ENCODE measurements at places on chromosomes 6 and 20.

DNA sequence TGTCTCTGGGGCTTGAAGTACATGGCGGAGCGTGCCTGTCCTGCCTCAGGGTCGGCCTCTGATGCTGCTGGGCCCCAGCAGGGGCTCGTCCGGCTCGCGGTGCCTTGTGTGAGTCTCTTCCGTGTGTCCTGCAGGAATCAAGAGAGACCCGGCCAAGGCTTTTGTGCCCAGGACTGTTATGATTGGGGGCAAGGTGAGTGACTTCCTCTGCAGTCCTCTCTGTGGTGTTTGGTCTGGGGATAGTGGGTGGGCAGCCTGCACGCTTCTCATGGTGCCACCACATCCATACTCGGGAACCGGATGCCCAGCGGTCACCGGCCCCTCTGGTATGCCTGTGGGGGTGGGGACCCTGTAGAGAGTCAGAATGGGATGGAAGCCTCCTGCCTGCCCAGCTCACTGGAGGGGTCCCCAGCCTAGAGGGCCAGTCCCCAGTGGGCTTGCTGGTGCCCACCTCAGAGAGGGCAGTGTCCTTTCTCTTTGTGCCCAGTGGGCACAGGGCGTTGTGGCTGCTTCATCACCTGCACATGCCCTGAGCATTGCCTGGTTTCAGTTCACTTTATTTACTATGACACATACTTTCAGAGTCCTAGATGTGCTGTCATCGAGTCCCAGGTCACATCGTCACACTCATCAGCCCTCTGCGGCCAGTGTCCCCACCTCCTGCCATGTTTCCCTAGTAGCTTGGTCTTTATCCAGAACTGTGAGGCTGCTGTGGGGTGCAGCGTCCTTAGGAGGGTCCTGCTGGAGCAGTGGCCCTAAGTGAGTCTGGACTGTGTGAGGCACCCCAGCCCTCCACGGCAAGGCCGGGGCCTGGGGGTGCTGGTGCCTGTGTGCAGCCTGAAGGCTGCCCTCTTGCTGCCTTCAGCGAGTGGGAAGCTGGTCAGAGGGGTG lies 40.7 kb downstream of the PYGB start:
- DNase-seq: no peak

DNA sequence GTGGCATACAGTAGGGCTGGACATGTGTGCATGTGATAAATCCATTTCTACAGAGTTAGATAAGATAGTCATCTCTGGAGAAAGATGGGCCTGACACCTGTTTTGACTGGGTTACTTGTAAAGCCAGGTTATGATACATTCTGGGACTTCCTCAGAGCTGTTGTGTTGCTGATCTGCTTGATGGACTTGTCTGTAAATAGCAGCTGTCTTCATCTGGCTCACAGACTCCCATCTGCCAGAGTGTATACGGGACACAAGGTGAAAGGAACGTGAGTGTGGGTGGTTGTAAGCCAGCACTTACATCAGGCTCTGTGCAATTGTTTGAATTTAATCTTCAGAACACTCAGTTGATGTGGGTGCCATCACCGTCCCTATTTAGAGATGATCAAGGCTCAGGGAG lies 49.8 kb downstream of the ZDHHC14 start:
- no peak for DNase-seq

DNA sequence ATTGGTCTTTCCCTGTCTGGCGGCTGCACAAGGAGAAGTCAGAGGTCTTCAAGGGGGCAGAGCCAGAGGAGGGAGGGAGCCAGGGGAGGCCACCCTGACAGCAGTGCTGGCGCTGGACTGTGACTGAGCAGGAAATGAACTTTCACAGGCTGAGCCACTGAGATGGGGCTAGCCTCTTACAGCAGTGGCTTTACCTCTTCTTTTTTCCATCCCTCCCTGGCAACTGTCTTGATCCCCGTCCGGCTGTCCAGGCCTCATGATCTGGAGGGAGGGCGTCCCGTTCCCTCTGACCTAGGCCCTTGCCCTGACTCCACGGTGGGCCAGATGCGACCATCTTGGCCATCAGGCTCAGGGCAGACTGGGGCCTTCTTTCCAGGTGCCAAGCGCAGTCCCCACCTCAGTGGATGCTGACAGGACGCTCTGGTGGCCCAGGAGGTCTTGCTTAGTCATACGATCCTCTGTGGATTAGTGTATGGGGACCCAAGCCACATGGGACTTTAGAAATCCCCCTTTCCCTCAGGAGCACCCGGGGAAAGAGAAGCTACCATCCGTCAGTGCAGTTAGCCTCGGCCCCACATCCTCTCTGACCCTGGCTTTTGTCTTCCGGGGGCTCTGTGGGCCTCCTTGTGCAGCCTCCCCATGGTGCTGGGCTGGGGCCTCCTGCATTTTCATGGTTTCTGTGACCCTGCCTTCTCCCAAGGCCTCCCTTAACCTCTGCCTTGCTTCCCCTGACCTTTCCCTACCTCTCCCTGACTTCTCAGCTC lies 57.4 kb upstream of the CCDC167 start:
- DNase-seq: no peak

GRCh38 chr20:63081351-63081750 lies 74.6 kb upstream of the BHLHE23 start:
- no peak for DNase-seq

DNA sequence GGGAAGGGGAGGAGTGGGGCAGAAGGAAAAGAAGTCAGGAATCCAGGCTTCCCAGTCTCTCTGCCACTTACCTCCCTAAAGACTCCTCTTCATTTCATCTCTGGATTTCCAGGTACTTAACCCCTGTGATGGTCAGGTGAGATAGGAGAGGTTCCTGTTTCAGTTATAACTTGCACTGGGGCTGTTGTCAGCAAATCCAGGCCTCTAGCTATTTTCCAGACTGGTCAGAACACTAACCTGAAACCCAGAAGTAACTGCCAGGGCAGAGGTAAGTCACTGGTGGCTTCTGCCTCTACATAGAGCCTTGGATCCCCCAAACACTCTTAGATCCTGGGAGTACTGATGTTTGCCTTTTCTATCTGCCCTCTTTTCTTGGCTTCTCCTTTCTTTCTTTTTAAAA lies 233.5 kb upstream of the TAB2 start:
- DNase-seq: no peak

- no peak for DNase-seq
These were observed 14.5 kb downstream of the FERMT1 start for GRCh38 chr20:6108330-6108729.
